ENCODE measurements at places on chromosomes 1 and 21.
A peak's percentile ranks its signal among the peaks of the same experiment; 100 is the strongest.

DNA sequence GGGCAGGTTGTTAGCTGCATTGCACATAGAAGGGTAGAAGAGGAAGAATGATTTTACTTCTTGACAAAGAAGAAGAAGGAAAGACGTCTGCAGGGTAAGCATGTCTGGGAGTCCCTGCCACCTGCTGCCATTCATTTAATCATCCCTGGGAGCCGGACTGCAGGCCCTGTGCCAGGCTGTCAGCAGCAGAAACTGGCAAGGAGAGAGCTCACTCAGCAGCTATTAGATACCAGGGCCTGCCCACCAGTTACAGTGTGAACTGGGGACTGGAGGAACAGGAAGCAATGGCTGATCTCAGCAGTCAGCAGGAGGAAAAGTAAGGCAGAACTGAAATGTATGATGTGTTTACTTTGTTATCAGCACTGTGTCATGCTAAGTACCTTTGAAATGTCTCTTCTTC is 75.7 kb upstream of the C1orf87 start:
- no peak for DNase-seq

GRCh38 chr1:175172503-175172902 is 20.1 kb downstream of the KIAA0040 start:
- DNase-seq: no peak

DNA sequence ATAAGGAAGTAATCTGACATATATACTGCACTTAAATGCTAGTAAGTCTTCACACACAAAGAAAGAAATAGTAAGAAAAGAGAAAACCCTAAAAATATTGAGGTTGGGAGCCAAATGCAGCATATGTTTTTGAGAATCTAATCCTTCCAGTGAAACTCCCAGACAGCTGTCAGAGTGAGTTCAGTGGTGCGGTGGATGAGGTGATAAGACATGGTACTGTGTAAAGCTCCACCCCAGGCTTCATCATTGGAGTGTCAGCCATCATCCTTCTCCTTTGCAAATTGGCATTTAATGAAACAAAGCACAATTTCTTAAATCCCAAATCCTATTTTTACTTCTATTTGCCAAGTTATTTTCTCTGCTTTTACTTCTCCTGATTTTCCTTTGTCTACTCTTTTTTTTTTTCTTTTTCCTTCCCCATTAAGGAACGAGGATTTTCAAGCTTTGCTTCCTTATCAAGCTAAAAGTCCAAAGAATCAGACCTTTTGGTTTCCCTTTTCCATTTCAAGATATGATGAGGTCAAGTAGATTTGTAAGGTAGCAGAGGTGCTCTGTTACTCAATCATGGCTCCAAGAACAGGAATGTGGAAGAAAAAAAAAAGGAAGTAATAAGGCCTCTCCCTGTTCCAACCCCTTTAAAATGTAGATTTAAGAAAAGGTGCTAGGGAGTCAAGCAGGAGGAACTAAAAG is 343.3 kb downstream of the SETD4 start:
- no peak for DNase-seq

DNA sequence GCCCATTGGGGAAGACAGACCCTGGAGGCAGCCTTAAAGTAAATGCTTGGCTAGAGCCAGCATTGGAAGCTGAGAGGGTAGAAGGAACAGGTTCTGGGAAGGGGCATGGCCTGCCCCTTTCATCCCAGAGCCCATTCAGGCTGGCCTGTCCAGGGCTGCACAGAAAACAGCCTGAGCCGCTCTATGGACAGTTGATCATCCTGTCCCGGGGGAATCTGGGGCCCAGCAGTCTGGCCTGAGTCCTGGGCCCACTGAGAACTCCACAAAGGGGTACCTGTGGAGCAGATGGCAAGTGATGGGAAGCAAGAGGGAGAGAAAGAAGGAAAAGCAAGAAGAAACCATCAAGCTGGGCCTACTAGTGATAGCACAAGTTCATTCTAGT is 13.2 kb downstream of the TMEM81 start:
- DNase-seq: no peak

GRCh38 chr1:35788139-35788538 is 18.4 kb upstream of the CLSPN start:
- DNase-seq: no peak

GRCh38 chr1:195458365-195458764 is 1149.9 kb downstream of the KCNT2 start:
- no peak for DNase-seq

GRCh38 chr1:5928714-5929400 is 63.4 kb downstream of the NPHP4 start:
- DNase-seq: no peak

- no peak for DNase-seq
Measured at GRCh38 chr1:171805395-171806115, 24.1 kb downstream of the METTL13 start.

DNA sequence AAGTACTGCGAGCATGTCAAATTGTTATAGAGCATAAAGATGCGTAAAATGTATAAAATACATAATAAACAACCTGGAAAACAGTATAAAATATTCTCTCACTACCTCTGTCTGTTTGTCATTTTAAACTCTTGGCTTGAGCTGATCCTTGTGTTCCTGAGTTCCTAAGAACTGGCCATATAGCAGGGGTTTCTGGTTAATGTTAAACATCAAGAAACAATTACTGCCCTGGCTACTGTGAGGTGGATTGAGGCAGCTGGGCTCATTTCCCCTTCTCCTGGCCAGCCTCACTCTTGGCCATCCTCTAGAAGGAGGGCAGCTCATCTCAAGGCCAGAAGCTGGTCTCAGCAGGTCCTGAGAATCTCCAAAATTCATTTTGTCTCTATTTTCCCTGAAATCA is 297.3 kb upstream of the USP24 start:
- DNase-seq: no peak

GRCh38 chr1:176450526-176450925 is 12.4 kb upstream of the PAPPA2 start:
- DNase-seq: no peak

- no peak for DNase-seq
Measured at GRCh38 chr1:175269151-175269550, 76.6 kb upstream of the KIAA0040 start.

GRCh38 chr21:34545079-34545884 is 33.3 kb upstream of the KCNE1 start:
- peak; percentile 91 for DNase-seq

DNA sequence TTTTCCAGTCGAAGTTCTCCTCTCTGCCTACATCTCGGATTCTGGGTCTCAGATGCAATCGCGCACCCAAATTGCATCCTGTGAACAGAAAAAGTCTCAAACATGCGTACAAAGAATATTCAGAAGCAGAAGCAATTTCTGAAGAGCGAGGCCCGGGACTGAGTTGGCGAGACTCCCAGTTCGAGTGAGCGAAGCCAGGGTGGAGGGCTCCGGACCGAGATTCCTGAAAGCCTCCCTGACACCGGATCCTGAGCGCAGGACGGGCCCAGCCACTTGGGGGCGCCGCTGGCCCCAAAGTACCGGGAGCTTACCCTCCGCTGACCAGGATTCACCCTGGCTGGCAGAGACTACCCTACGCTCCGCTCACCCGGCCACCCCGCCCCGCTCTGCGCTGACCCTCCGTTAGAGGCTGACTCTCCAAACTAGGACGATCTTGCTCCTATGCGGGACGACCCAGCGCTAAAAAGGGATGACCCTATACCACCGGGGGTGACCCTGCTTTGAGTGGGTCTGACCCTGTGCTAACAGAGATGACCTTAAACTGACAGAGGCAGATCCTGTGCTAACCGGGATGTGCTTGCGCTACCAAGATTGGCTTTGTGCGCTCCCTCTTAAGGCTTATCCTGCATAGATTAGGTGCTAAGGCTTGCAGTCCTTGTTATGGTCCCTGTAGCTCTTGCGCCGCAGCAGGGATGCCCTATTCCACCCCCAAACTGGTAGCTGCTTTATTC is 12.1 kb downstream of the FOXD2 start:
- no peak for DNase-seq

DNA sequence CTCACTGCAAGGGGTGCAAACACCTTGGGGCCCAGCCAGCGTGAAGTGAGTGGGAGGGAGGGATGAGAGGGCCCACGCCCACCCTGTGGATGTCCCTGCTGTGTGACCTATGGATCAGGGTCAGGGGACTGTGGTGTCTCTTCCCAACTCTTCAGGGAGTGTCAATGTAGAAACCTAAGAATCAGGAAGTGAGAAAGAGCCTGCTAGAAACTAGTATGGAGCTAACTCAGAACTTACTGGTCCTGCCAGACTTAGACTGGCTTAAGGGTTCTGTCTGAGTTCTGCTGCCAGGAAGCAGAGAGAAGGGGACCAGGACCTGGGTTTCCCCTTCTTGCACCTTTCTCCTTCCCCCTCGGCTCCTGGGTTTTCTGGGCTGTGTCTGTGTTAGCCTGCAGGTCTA is 1.8 kb upstream of the IL10 start:
- DNase-seq: no peak

- no peak for DNase-seq
Measured at GRCh38 chr1:239896569-239896968, 195.1 kb upstream of the FMN2 start.

- no peak for DNase-seq
Measured at GRCh38 chr1:5369223-5369622, 623.0 kb downstream of the NPHP4 start.

- no peak for DNase-seq
Measured at GRCh38 chr21:46211376-46211775, 17.2 kb downstream of the LSS start.

DNA sequence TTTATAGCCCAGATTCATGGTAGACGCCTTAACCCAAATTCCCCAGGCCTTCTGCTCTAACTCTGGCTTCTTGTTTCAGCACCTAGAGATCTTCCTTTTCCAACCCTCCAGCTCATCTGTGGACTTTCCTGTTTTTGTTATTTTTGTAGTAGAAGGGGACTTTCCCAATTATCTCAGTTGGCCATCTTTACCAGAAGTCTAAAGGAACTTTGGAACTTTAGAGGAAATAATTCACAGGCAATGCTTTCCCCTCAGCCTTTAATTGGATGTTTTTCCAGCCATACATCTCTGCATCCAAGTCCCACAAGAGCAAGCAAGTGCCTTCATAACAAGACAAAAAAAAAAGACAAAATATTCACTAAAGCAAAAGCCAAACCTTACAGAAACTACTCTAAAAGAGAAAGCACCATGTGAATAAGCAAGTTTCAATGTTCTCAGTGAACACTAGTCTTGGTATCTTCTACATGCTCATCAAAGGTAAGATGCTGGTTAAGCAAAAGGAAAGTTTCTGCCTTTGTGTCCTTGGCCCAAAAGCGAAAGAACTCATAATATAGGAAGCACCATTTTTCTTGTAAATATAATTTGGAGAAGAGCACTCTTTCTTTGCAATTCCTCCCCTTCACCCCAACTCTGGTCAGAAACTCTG is 377.3 kb downstream of the SETD4 start:
- DNase-seq: no peak

Measured in Kasumi-1 (cell line).